ENCODE measurements at places on chromosomes 7 and 10.

DNA sequence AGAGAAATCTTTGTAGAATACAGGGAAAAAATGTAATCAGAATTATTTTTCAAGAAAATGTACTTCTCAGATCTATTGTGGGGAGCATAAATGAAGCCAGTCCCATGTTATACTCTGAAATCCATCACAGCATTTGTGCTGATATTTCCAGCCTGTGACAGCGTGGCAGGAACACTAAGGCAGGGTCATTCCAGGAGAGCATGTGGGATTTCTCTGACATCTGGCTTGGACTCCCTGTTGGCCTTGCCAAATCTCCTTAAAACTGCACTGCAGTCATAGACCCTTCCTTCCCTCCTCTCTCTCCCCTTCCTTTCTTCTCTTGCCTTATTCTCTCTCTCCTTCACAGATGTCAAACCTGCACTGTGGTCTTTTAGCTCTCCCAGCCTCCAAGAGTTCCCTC, 6.5 kb upstream of the TSPAN13 start:
- DNase-seq: no peak

DNA sequence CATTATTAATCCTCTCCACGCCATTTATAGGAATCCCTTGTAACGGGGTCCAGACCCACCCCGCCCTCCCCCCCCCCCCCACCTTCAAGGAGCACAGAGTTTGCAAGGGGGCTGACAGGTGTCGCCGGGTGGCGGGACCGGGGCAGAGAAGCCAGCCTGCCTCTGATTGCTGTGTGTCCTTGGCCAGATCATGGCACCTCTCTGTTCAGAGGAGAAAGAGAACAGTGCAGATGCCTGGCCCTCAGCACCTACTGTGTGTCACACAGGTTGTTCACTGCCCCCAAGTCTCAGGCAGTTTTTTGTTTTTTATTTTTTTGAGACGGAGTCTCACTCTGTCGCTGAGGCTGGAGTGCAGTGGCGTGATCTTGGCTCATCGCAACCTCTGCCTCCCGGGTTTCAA, 5.4 kb upstream of the MICALL2 start:
- DNase-seq: no peak

DNA sequence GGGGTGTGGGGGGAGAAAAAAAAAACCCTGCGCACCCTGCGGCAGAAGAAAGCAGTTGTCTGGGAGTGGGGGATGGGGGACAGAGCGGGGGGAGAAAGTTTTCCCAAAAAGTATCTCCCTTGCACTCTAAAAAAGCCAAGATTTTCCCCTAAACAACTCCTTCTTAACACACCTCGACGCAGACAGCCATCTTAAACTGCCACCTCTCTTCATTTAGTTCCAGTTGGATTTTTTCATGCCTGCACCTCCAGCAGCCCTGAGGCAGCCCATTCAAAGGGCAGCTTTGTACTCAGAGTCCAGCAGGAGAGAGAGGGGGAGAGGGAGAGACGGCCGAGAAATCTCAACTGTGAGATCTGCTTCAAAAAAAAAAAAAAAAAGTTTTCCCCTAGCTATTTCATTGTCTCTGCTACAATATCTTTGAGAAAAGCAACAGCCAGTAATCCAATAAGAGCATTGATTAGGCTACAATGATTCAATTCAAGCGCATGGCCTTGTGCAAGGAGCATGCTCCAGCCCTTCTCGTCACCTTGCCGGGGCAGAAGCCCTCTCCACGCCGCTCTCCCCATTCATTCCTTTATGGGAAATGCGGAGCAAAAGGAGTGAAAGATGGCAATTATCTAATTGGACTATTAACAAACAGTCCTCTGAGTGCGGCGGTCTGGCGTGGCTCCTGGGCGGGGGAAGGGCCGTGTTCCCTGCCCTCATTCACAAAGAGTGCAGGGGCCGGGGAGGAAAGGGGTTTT, 939 bp upstream of the VAX1 start:
- DNase-seq: no peak

- DNase-seq: no peak
Observed at GRCh38 chr7:105578496-105578895, 2.8 kb downstream of the EFCAB10 start.

GRCh38 chr10:52682766-52683165, 89.8 kb downstream of the MBL2 start:
- no peak for DNase-seq

- DNase-seq: peak; percentile 10
Observed at GRCh38 chr10:58266826-58267712, 625 bp downstream of the IPMK start.

GRCh38 chr10:97000487-97001182, 168.5 kb downstream of the LCOR start:
- DNase-seq: no peak

DNA sequence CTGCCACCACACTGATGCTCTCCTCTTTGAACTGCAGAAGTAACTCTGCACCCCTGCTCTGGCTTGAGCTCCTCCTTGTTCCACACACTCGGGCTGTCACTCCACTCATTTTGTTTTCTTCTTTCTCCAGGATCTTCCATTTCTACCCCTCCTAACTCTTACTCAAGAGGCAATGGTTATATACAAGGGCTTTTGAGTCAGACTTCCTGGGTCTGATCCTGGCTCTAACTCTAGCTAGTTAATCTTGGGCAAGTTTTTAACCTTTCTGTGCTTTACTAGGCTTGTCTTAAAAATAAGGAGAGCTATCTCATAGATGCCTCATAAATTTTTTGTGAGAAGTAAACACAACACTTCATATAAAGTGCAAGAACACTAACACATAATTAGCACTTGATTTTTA, 45.3 kb upstream of the GNAI1 start:
- DNase-seq: no peak

DNA sequence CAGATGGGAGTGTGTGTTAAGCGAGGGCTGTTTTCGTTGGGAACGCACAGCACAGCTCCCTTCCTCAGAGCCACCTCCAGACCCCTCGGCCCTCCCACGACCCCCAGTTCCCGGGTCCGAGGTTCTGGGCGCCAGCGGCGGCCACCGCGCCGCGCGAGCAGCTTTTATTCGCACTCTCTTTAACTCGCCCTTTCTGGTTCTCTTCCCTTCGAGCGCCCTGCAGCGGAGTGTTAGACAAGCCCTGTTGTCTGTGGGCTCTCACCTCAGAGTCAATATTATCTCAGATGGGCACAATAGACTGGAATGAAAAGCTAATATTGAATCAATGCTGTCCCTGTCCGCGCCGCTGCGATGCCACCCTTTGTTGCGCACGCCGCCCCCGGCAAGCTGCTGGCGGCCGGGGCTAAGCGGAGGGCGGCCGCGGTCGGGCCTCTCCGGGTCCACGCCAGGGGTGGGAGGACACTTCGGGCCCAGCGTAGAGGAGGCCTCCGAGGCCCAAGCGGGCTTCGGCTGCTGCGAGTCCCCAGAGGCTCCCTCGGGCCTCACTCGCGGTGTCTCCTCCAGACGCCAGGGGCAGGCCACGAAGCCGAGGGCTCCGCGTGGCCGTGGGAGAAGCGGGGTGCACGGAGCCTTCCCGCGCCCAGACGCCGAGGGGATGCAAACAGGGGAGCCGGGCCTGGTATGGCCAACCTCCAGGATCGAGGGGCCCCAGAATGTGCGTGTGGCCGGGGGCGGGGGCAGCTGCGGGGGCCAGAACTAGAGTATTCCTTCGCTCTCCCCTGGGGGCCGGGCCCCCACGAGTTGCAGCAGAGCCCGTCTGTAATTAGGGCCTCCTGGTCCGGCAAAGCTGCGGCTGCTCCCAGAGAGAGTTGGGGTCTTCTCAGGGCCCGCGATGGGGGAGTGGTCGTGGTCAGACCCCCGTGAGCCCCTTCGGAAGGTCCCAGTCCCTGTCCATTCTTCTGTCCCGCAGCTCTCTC, 7.9 kb upstream of the EMX2 start:
- DNase-seq: no peak

GRCh38 chr10:101694674-101695403, at the start of gene FBXW4:
TSS of gene FBXW4 (minus strand) at chr10:101695170. CDS start at chr10:101695105, 65 bp downstream.
- DNase-seq: peak; percentile 72

GRCh38 chr10:123995461-123996131, 97.8 kb downstream of the CHST15 start:
- DNase-seq: no peak

DNA sequence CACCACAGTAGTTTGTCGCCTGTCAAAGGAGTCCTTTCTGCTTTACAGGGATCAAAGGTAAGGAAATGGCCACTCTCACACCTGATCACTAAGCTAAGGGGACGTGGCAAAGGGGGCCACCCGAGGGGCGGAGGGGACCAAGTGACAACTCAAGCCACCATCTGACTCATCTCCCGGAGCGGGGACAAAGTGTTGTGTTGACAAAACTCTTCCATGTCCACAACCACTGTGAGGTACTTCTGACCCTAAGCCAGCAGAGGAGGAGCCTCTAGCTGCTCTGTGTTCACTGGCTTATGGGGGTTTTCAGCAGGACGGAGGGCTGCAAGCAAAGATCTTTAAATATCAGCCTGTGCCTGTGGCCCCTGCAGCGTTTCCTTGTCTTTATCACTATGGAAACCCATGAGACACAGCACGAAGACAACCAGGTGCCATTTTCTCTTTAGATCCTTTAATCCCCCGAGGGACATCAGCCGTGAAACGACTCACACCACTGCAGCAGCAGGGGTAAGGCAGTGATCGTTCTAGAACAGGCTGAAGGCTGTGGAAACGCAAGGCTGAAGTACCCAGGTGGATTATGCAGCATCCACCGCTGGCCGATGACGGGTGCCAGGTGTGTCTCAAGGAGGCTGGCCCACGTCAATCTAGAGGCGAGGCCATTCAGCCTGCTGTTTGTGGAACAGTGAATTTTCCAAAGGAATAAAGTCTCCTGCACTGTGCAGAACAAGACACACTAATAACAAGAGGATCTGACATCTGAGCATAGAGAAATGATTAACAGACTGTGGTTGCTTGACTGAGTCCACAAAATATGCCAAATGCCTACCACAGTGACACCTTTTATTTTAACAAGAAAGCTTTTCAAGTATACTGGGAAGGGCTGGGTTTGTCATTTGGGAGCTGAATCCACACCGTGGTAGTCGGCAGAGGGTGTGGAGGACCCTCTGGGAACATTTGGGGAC, 26.6 kb upstream of the DDC start:
- DNase-seq: no peak

- no peak for DNase-seq
Observed at GRCh38 chr10:71701496-71702132, 18.0 kb downstream of the C10orf105 start.

DNA sequence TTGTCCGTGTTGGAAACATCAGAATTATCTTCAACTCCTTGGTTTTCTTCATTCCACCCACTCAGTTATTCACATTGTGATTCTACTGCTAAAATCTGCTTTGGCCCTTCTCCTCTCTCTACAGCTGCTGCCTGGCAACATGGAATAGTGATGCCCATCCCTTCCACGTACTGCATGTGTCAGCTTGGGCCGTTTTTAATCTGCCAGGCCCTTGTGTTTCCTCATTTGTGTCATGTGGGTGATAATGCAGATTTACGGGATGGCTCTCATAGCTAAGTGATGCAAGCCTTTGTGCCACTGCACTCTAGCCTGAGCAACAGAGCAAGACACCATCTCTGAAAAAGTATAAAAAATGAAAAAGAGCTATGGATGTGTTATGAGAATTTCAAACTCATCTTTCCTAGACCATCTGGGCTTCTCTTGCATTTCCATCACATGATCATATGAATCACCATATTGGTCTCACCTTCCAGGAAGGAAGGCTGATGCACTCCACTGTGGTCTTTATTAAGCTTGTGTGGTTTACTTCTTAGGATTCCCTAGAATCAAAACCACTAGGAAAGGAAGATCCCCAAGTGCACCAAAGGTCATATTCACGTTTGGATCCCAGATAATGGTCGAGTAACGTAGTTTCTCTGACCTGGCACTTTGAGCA, 20.6 kb upstream of the CELF2 start:
- DNase-seq: no peak

- no peak for DNase-seq
Observed at GRCh38 chr10:43785252-43785651, 136.6 kb upstream of the ZNF32 start.

DNA sequence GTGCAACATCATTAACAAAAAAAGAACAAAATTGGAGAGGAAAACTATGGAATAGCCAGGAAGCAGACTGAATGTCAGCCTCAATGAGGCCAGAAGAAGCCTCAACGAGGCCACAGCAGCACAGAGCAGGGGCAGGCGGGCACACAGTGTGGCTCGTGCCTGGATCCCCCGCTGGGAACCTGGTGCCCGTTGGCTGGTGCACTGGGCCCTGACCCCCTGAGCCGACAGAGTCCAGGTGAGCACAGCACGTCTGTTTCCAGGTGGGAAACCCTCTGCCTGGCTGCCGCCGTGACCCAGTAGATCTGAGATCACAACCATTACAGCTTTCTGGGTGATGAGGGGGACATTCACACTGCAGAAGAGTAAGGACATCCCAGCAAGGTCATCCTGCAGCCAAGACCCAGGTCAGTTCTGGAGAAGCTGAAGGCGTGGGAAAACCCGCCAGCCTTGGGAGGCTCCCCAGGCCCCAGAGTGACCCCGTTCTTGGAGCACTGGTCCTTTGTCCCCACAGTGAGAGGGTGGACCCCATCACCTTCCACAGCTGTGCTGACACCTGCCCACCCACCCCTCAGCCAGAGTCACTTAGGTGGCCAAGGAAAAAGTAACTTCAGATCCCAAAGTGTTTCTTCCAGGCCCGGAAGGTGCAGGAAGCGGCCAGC, 222.1 kb downstream of the ADARB2 start:
- no peak for DNase-seq

DNA sequence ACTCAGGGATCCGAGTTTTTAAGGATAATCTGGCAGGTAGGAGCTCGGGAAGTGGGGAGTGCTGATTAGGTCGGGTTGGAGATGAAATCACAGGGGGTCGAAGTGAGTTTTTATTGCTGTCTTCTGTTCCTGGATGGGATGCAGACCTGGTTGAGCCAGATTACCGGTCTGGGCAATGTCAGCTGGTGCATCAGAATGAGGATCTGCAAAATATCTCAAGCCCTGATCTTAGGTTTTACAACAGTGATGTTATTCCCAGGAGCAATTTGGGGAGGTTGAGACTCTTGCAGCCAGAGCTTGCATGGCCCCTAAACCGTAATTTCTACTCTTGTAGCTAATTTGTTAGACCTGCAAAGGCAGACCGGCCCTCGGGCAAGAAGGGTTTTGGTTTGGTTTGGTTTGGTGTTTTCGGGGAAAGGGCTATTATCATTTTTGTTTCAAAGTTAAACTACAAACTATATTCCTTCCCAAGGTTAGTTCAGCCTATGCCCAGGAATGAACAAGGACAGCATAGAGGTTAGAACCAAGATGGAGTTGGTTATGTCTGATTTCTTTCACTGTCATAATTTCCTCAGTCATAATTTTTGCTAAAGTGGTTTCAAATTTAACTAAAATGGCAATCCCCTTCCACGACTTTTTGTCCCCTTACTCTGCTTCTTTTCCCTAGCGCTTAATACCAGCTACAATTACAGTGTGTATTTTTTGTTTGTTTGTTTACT, 20.6 kb upstream of the PIK3CG start:
- DNase-seq: no peak

DNA sequence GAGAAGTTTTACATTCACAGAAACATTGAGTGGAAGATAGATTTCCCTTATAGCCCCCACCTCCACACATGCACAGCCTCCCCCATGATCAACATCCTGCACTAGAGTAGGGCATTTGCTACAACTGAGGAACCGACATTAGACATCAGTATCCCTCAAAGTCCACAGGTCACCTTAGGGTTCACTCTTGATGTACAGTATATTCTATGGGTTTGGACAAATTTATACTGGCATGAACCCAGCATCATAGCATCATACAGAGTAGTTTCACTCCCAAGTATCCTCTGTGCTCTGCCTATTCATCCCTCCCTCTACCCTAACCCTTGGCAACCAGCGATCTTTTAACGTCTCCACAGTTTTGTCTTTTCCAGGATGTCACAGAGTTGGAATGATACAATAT, 64.4 kb downstream of the VSTM4 start:
- no peak for DNase-seq
